Left forelimb (tissue), 1 donor: ENCODE measurements at places on chromosomes 2 and 18.

DNA sequence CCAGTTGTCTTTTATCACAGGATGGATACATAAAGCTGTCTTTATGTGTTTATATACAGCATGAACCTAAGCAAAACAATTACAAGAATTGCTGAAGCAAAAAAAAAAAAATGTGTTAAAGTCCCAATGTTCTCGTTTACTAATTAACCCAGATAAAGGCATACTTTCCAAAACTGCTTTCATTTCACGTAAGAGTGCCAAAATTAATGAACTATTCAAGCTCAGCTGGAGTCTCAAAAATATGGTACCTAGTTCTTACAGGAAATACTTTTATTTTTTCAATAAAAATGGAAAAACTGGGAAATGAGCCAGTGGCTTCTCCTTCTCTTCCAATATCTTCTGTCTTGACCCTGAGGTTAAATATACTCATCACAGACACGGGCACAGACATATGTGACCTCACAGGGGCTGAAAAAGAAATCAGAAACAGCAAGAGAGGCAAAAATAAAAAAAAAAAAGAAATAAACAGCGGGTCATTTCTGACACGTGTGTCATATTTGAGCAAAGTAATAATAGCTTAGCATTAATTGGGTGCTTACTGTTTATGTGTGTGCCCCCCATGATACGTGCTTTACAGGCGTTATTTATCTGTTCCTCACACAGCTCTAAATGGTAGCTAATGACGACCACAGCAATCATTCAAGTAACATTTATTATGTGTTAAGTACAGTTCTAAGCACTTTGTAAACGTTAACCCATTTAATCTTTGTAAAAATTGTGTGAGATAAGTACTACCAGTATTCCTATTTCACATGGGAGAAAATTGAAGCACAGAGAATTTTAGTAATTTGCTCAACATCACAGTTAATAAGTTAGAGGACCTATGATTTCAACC lies 158.0 kb upstream of the MMADHC start:
- DNase-seq, result no peak

- DNase-seq, result no peak
Observed at GRCh38 chr2:72630767-72631166, 195.1 kb downstream of the EXOC6B start.

- no peak for DNase-seq
Observed at GRCh38 chr2:47064106-47064505, 91.0 kb downstream of the STPG4 start.

- DNase-seq, result no peak
Observed at GRCh38 chr2:233267516-233268245, 16.2 kb downstream of the ATG16L1 start.

DNA sequence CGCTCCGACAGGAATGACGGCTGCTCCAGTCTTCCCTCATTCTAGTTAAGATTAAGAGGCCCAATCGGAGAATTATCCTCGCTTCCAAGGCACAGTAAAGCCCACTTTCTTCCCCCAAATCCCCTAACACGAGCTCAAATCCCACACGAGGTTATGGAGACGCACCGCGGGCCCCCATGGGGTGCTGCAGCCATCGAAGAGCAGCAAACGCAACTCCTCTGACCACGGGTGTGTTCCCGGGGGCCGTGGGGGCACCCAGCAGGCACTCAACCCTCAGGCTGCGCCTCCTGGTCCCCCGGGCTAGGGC lies 446 bp downstream of the COPS9 start:
- no peak for DNase-seq

GRCh38 chr2:217195016-217195415 lies 335.2 kb upstream of the TNP1 start:
- DNase-seq, result no peak

DNA sequence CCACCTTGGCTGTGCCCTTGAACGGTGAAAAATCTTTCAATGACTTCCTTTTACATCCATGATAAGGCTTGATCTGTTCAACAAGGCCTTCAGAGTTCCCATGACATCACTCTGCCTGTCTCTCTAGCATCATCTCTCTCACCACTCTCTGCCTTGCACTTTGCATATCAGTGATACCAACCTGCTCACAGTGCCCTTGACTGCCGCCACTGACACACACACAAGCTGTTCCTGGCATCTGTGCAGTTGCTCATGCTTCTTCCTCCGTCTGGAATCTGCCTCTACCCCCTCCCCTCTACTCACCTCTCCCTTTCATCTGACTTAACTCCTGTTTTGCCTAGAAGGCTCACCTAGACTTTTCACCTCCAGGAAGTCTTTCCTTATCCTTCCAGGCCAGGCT lies 79.1 kb upstream of the SEC11C start:
- DNase-seq, result no peak

GRCh38 chr2:181947273-181947672 lies 38.4 kb upstream of the PPP1R1C start:
- no peak for DNase-seq
